ENCODE measurements at places on chromosomes 16 and 17.

- no peak for DNase-seq
Measured at GRCh38 chr17:77677630-77678029, 280.9 kb upstream of the TNRC6C start.

DNA sequence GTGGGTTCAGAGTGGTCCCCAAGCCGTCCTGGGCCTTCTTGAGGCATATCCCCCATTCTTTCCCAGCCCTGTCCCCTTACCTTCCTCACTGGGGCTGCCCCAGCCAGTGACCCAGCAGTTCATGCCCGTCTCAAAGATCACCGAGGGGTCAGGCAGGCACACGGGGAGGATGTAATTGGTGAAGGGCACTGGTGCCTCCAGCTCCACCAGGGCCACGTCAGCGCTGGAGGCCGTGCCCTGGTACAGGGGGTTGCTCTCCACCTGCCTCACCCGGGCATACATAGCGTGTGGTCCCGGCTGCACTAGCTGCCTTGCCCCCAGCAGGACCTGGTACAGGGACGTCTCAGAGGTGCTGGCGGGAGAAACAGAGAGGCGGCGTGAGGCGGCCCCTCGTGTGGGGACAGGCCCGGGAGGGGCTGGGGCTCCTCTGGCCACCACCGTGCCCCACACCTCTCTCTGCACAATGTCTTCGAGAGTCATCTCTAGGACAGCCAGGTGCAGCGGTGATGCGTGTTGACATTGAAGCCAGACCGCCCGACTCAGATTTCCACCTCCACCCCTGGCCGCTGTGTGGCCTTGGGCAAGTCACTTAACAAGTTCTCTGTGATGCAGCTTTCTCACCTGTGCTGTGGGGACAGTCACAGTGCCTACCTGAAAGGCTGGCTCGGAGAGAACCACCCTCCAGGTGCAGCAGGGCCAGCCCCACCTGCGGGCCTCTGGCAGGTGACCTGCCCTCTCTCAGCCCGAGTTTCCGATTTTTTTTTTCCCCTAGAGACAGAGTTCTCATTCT lies 5.8 kb downstream of the PRSS27 start:
- DNase-seq = no peak

DNA sequence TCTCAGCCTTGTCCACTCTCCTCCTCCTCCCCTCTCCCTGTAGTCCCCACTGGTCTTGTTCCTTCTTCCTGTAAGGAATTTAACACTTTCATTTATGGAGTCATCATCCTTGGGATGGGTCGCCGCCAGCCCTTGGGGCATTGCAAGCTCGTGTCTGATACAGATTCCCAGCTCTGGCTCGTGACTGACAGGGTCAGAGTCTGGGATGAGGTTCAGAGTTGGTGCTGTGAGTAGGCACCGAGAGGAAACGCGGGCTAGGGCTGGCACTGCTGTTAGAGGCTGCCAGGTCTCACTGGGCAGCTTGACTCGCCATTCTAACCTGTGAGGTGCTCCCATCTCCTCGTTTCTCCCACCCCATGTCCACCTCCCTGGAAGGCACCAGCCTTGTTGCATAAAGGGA lies 407.0 kb downstream of the SOX9 start:
- DNase-seq = no peak

DNA sequence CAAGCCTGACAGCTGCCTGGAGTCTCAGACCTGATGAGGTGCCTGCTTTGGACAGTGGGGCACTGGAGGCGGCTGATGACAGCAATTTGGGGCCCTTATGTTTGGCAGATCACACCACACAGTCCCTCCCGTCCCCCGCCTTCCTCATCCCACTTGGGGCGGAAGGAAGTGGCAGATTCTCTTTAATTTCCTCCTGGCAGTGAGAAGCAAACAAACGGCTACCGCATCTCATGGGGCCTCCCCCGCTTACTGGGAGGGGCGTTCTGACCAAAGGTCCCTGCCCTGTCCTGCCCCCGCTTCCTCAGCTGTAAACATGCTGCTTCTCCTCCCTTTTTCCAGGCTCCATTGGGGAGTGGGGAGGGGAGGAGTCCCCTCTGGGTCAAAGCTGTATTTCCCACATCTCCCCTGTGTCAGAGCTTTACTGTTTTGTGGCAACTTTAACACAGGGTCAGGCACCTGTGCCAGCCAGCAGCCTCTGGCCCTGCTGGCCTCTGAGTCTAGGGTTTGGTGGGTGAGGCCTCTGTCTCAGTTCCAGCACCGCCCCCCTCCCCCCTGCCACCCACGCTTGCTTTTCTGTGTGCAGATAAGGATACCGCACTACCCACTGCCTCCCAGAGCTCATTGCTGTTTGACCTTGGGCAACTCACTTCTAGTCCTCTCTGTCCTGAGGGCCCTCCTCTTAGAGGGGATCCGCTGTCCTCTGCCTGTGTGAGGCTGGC lies 5.4 kb upstream of the NFATC3 start:
- peak; percentile 57 for DNase-seq

DNA sequence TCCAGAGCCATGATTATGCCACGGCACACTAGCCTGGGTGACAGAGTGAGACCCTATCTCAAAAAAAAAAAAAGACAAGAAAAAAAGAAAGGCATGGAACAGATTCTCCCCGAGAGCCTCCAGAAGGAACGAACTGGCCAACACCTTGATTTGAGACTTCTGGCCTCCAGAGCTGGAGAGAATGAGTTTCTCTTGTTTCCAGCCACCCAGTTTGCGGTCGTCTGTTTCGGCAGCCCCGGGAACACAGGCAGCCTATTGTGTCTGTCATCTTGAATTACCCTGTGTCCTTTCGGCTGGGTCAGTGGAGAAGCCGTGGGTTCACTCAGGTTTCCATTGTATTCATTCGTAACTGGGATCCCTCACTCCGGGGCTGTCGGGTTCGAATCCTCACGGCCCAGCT lies 83.9 kb downstream of the RPA1 start:
- no peak for DNase-seq

- DNase-seq = peak; percentile 43
Measured at GRCh38 chr17:8060274-8060673, 21.4 kb downstream of the ALOX15B start.

DNA sequence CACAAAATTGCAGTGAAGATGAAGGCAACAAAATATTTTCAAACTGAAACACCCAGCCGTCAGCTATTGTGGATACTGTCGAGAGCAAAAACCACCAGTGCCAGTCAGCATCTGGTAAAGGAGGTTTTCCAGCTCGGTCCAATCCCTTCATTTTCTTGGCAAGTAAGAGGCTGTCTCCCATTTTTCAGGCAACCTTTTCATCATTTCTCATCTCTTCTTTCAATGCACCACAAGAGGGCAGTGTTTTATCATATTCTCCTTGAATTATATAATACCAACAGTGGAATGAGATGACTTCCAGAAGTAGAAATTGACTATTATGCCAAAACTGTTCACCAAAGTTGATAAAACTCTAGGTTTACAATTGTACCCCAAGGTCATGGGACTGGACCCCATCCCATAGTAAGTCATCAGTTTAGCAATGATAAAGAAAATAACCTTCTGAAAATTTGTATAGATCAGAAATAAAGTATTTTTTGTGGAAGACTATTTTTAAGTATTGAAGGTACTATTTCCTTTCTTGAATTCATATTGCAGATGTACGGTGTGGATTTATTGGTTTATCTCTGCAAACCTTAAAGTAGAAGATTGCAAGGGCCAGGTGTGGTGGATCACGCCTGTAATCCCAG lies 16.8 kb downstream of the NQO1 start:
- no peak for DNase-seq

DNA sequence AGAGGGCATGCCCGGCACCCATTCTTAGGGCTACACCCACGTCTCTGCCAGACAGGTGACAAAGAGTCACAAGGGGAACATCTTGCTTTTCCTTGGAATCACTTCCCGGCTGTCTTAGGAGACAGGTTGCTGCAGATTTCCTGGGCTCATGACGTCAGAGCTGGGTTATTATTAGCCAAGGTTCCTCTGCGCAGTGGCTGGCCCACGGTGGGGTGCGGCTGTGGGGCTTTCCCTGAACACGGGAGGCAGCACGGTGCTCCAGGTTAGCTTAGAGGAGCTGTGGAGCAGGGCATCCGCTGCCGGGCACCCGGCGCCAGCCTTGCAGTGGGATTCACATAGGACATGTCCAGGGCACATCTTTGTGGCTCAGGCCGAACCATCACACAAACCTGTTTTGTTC lies 118.0 kb upstream of the PLCG2 start:
- no peak for DNase-seq

DNA sequence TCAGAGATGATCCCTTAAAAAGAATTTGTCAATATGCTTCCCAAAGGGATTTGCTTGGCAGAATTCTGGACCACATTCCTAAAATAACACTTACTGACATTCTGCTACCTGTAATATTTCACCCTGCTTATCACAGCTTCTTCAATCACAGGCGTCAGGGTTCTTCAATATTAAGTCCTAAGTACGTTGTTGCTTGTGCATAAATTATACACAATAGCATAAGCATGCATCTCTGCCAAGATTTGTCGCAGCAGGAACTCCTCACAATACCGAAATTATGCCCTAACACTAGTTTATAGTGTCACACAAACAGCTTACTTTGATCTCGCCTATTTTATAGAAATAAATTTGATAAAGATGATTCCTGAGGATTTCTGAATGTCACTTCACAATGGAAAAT lies 48.9 kb downstream of the UBE2G1 start:
- DNase-seq = no peak

- DNase-seq = no peak
Measured at GRCh38 chr17:38590988-38591758, 14.6 kb downstream of the SRCIN1 start.

DNA sequence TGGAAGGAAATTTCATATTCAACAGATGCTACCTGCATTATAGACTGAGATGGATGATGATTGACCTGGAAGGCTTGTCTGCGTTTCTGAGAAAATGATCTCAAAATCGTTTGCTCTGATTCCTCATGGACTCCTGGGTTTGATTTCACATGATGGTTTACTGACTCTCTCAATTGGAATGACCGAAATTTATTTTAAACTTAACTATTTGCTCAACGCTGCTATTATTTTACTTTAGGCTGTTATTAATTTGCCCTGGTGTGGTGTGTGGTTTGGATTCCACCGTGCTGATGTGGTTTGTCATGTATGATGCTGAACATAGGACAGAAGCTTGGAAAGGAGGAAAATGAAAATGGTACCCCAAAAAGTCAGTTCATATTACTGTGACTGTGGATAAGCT lies 37.3 kb upstream of the ELAC2 start:
- no peak for DNase-seq

DNA sequence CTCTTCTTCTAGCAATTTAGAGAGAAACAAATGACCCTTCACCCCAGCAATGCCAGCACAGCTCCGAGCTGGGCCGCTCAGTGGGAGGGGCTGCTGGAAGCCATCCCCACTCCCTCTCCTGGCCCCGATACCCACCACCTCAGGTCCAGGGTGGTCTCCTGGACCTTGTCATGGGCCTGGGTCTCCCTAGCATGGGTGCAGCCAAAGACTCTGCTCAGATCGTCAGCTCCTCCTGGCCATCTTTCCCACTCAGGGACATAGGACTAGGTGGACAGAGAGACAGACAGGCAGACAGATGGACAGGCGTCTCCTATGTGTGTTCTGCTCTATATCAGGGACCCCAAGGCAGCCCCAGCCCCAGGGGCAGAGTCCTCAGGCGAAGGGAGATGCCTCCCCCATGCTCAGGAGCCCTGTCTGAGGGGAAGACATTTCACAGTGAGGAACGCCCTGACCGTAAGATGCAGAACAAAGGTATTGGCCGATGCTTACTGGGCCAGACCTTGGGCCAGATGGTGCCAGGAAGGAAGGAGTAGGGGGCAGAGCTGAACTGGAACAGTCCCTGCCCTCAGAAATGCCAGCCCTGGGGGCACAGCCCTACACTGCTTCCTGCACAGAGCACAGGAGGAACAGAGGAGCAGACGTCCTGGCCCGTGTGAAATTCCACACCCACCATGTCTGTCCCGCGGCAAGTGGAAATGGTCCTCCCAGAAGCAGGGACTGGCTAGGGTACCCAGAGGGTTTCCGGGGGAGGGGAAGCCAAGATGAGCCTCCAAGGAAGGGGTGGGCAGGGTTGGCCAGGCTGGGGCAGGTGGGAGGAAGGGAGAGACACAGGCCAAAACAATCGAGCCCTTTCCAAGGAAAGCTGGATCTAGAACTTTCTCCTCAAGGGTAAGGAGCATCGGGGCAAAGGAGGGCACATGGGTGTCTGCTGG lies 13.0 kb downstream of the PITPNM3 start:
- DNase-seq = no peak

- DNase-seq = peak; percentile 75
Measured at GRCh38 chr17:48457080-48457836, 27.2 kb upstream of the SKAP1 start.

DNA sequence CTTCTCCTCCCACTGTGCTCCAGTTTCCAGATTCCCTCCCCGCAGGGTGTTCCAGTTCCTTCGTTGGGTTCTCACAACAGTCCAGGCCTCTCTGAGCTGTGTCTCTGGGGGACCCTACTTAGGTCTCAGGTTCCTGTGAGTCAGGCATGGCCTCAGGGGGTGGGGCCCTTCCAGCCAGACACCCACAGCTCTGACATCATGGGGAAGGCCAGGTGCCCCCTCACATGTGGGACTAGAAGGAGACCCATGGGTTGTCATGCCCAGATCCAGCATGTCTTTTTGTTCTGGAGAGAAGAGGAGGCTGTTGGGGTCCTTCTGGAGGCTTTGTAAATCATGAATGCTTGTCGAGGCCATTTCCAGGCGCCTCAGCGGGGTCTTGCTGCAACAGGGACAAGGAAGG lies 32.0 kb upstream of the NDRG4 start:
- DNase-seq = no peak

GRCh38 chr16:51967646-51968045 lies 579.3 kb downstream of the TOX3 start:
- DNase-seq = no peak

- DNase-seq = no peak
Measured at GRCh38 chr16:19722269-19722952, 4.3 kb downstream of the IQCK start.
